ENCODE measurements at places on chromosomes 16 and 17.

DNA sequence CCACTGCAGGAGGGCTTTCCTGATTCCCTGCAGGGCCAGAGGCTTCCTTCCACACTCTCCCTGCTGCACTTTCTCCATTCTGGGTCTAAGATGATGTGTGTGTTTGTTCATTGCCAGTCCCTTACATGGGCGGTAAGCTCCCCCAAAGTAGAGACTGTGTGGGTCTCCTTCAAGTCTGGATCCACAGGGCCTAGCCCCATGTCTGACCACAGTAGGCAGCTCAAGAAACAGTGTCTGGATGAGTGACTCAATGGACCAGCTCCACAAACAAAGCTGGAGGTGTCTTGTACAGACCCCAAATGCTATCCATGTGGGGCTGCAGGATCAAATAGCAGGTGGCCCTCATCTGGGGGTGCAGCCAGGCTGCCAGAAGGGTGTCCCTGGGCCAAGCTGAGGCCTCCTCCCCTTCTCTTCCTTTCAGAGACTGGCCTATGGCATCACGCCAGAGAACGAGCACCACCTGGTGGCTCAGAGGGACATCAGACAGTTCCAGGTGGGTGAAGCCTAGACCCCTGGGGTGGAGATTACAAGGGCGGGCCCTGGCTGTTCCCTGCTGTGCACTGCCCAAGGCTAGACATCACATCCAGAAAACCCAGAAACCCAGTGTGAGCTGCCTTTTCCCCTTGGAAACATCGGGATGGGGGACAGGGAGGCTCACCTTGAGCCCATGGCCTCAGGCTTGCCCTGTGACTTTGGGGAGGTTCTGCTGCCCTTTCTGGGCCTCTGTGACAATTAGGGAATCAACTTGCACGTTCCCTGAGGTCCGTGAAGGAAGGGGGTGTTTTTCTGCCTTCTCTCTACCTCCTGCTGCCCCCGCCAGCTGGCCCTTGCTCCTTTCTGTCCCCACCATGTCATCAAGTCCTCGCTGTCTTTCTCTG lies 45.9 kb downstream of the SLC6A2 start:
- peak; percentile 31 for DNase-seq

DNA sequence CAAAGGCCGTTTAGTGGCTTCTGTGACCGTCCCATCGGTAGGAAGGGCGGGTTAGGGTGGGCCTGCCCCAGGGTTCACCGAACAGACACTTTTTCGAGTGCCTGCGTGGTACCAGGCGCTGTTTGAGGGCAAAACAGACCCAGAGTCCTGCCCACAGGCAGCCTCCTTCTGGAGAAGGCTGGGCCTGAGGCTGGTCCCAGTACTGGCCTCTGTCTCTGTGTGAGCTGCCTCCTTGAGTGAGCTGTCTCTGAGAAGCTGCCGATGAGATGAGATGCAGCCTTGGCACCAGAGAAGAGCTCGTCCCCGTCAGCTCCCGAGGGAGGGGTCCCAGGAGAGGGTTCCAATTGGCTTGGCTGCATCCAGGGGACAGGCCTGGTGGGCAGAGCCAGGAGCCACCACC lies 53.1 kb downstream of the NKD1 start:
- DNase-seq: no peak

- no peak for DNase-seq
Observed at GRCh38 chr16:19718624-19718965, 524 bp downstream of the IQCK start.

GRCh38 chr17:21318439-21318838 lies 33.9 kb downstream of the MAP2K3 start:
- DNase-seq: no peak

DNA sequence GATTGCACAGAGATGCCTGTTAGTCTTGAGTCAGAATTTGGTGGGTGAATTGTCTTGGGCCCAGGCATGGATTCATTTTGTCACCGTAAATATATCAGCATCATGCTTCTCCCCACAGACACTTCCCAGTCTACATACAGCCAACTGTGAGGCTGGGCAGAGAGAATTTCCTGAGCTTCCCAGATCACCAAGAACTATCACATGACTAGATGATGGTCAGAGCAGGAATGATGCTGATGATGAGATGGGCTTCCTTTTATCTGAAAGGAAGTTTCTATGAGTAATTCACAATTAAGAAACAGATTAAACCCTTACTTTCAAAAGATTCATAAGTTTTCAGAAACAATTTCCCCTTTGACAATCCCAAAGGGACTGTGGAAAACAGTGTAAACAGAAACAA lies 323 bp upstream of the KRTAP9-9 start:
- DNase-seq: no peak
